ENCODE measurements at places on chromosomes 2 and 18. TPM values are rescaled to one million over a fixed set of nuclear protein-coding genes. Genes with fewer than 3 reads are reported as not detected.

Gene MEP1B
- total RNA-seq: 0.20 TPM

DNA sequence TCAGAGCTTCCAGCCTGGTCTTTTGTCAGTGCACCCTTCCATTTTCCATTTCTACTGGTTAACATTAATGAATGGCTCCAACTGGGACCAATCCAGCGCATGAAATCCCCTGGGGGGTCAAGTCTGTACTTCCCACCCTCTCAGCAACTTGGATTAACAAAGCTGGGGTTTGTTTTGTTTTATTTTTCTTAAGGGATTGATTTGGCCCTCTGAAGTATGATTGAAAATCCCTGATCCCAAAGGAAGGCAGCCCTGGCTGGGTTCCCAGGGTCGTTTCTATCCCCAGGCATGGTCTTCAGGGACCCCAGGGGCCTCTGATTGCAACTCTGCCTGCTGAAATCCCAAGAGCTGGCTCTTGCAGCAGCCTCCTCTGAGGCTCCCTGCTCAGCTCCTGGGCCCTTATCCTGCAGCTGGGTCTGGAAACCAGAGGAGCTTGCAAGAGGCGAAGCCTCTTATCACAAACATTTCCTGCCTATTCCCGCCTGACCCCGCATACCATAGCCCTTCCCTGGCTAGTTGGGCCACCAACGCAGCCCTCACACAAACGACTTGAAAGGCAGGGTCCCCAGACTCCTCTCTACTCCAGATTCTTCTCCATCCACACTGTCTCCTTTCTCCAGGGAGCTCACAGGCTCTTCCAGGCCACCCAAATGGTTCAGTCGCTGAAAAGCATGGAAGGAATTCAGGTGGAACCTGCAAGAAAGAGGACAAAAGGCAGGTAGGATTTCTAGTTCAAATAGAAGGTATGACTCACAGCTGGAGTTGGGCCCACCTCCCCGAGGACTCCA, 109.7 kb upstream of the PKDCC start:
- H3K4me1 ChIP-seq: no peaks in the 10 kb centered on the region
- H3K27me3 ChIP-seq: no peaks in the 10 kb centered on the region
- DNase-seq: no peak
- no peaks in the 10 kb centered on the region for H3K36me3 ChIP-seq
- no peak overlapping the region for H3K4me3 ChIP-seq

DNA sequence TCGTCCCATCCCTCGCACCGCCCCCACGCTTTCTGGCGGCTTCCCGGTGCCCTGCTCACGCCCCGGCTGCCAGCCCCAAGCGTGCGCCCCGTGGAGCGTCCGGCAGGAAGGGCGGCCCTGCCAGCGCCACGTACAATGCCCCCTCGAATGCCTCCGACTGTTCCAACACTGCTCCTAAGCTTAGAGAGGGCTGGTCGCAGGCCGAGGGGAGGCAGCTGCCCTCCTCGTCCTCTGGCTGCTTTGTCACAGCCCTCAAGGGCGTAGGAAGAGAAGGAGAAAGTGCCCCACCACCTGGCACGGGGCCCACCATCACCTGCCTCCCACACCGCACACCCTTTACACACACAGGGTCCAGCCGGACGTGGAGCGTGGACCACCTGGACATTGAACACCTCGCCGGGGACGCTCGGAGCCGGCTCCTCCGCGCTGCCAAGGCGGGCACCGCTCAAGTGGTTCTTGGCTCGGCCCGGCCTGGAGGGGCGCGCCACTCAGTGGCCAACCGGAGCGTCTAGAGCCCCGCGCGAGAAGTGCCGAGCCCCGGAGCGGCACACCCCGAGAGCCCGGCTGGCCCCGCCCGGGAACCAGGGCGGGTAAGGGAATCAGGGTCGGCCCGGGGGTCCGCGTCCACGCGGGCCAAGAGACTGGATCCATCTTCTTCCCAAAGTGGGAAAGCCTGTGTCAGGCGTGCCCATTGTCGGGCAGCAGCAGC, 830 bp downstream of the DNER start:
- H3K27me3 ChIP-seq: peaks cover 78% of the 10 kb centered on the region
- peaks cover 8% of the 10 kb centered on the region for H3K4me1 ChIP-seq
- DNase-seq: no peak

Gene CYS1
- total RNA-seq: not detected

Gene CDH2
- 0.14 TPM for total RNA-seq

Gene SLC4A5
- total RNA-seq: 0.42 TPM

Gene SULT1C4
- not detected for total RNA-seq

Gene POLE4
- 49.3 TPM for total RNA-seq

Gene MYO7B
- total RNA-seq: 0.26 TPM

- no peak overlapping the region for H3K4me3 ChIP-seq
- no peak overlapping the region for H3K27ac ChIP-seq
- H3K27me3 ChIP-seq: peaks cover 10% of the 10 kb centered on the region
- DNase-seq: no peak
- H3K4me1 ChIP-seq: no peaks in the 10 kb centered on the region
- H3K36me3 ChIP-seq: no peaks in the 10 kb centered on the region
Observed at GRCh38 chr2:44285174-44285573, 9.9 kb downstream of the SLC3A1 start.

GRCh38 chr2:29777161-29777560, 144.2 kb downstream of the ALK start:
- no peak for DNase-seq
- H3K36me3 ChIP-seq: no peaks in the 10 kb centered on the region
- H3K4me1 ChIP-seq: no peaks in the 10 kb centered on the region

- H3K4me1 ChIP-seq: no peaks in the 10 kb centered on the region
- H3K27me3 ChIP-seq: peaks cover 3% of the 10 kb centered on the region
- H3K4me3 ChIP-seq: no peak overlapping the region
- no peak for DNase-seq
Observed at GRCh38 chr2:150909613-150910012, 352.1 kb downstream of the RBM43 start.

GRCh38 chr18:34493099-34493544, 217.0 kb upstream of the DTNA start:
- H3K4me1 ChIP-seq: peaks cover 4% of the 10 kb centered on the region
- no peak for DNase-seq
- no peak overlapping the region for H3K27ac ChIP-seq
- H3K27me3 ChIP-seq: peaks cover 29% of the 10 kb centered on the region
- peak overlapping the region; percentile 26 for H3K4me3 ChIP-seq

Gene CENPA
- total RNA-seq: 58.7 TPM

GRCh38 chr2:174334278-174334715, 457 bp upstream of the SP9 start:
- peaks cover 26% of the 10 kb centered on the region for H3K4me1 ChIP-seq
- peaks cover 87% of the 10 kb centered on the region for H3K27me3 ChIP-seq
- no peak overlapping the region for H3K27ac ChIP-seq
- peaks cover 2% of the 10 kb centered on the region for H3K36me3 ChIP-seq

DNA sequence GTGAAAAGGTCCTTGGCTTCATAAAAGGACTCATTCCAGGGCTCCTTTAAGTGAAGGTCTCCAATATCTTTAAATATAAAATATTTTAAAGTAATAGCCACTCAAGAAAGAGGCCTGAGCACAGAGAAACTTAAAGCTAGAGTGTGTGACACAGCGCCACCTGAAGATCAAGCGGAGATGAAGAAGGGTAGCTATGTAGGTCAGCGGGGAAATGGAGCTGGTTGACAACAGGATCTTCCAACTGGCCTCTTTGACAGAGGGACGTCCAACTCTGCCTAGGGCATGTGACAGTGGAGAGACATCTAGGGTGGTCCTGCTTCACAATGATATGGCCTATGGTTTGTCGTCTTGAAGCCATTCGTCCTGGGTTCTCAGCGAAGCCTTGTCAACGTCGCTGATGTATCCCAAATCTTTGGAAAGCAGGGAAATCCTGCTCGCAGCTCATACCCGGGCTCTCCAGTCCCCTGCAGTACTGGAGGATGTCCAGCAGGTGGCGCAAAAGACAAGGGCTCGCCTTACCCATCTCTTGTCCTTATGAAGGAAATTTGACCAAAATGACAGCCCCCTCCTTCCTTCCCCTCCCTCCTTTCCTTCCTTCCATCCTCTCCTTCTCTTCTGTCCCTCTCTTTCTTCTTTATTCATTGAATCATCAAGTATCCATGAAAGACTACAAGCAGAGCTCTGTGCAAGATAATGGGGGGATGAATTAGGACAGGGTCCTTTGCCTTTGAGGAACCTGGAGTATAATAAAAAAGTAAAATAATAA, 59.6 kb downstream of the LONRF2 start:
- peak; percentile 69 for DNase-seq
- H3K36me3 ChIP-seq: no peaks in the 10 kb centered on the region
- no peaks in the 10 kb centered on the region for H3K27me3 ChIP-seq
- no peaks in the 10 kb centered on the region for H3K4me1 ChIP-seq
- H3K4me3 ChIP-seq: no peak overlapping the region

- no peaks in the 10 kb centered on the region for H3K36me3 ChIP-seq
- H3K27ac ChIP-seq: no peak overlapping the region
- no peaks in the 10 kb centered on the region for H3K27me3 ChIP-seq
- DNase-seq: no peak
- H3K4me3 ChIP-seq: no peak overlapping the region
Observed at GRCh38 chr2:39434233-39434897, 2.7 kb downstream of the MAP4K3 start.

DNA sequence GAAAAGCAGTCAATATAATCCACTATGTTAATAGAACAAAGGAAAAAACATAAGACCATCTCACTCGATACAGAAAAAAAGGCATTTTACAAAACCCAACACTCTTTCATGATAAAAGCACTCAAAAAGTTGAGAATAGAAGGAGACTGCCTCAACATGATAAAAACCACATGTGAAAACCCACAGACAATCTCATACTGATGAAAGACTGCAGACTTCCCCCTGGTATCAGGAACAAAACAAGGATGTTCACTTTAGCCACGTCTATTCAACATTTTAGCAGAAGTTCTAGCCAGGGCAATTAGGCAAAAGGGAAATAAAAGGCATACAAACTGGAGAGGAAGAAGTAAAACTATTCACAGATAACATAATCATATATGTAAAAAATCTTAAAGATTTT, 285.9 kb downstream of the EIPR1 start:
- peaks cover 23% of the 10 kb centered on the region for H3K27me3 ChIP-seq
- no peaks in the 10 kb centered on the region for H3K36me3 ChIP-seq
- H3K4me1 ChIP-seq: no peaks in the 10 kb centered on the region
- DNase-seq: no peak
- H3K4me3 ChIP-seq: no peak overlapping the region

Gene RGPD3
- not detected for total RNA-seq

DNA sequence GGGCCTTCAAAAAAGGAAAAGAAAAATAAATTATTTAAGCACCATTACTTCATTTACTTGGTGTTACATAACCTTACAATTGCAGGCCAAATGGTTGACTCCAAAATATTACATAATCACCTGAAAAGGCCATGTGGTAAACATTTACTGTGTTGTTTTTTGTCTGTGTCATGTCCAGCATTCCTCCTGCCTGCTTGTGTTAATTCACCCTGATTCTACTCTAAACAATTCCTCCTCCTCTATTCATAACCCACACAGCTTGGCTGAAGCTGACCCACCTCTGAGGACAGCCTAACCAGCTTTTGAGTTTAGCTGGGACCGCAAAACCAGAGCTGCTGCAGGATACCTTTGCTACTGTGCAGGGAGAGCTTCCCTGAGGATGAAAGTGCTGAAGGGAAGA, 35.4 kb downstream of the TMX3 start:
- H3K36me3 ChIP-seq: peaks cover 30% of the 10 kb centered on the region
- H3K4me3 ChIP-seq: no peak overlapping the region
- no peak overlapping the region for H3K27ac ChIP-seq
- H3K4me1 ChIP-seq: peaks cover 8% of the 10 kb centered on the region
- no peaks in the 10 kb centered on the region for H3K27me3 ChIP-seq

- H3K4me3 ChIP-seq: no peak overlapping the region
- peaks cover 13% of the 10 kb centered on the region for H3K27me3 ChIP-seq
Observed at GRCh38 chr2:231385429-231385828, 10.1 kb upstream of the B3GNT7 start.

DNA sequence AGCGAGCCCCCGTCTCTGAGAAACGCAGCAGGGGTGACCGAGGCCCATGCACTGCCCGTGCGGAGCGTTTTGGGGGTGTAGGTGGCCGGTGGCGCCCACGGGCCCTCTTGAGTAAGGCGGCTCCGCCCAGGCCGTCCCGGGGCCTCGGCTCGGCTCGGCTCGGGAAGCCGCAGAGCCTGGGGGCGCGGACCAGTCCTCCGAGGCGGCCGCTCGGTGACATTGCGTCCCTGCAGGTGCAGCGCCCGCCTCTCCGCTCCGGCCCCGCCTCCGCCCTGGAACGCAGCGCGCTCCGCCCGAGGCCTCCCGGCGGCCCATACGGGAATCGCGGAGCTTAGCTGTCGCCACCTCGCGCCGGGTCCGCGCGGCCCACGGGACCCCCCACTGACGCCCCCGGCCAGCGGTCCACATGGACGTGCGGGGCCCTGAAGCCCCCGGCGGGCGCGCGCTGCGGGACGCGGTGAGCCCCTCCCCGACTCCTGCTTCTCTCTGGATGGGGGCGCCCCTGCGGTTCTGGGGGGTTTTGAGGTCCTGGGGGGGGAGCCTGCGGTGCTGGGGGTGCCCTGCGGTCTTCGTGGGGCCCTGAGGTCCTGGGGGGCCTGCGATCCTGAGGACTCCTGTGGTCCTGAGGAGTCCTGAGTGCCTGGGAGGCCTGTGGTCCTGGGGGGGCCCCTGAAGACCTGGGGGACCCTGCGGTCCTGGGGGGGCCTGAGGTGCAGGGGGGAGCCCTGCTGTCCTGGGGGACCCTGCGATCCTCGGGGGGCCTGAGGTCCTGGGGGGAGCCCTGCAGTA, at the start of gene HSBP1L1:
HSBP1L1 (plus strand) TSS at position 314 of the 789 bp plus-strand sequence; CDS start at position 407, 93 bp downstream.
- DNase-seq: peak; percentile 70
- peaks cover 5% of the 10 kb centered on the region for H3K36me3 ChIP-seq
- peak within 1 kb of the TSS; percentile 68 for H3K4me3 ChIP-seq
- H3K4me1 ChIP-seq: peaks cover 55% of the 10 kb centered on the region
- peak within 1 kb of the TSS; percentile 90 for H3K27ac ChIP-seq

DNA sequence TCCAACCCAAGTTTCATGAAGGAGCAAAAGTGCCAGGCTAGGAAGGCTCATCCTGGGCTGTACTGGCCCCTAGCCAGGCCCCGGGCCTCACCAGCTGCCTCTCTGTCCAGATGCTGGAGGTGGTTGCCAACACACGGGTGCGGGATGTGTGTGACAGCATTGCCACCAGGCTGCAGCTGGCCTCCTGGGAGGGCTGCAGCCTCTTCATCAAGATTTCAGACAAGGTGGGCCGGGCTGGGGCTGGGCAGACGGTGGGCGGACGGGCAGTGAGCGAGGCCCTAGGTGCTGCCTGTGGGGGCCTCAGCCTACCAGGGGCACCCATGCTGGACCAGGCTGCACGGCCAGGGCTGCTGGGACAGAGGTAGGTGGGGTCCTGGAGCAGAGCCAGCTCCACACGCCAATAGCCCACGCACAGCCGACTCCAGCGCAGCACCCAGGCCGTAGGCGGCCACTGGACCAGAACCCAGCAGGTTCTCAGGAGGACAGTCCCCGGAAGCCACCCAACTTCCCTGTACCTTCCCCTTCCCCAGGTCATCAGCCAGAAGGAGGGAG, 11.8 kb upstream of the GPR17 start:
- no peak overlapping the region for H3K4me3 ChIP-seq
- no peaks in the 10 kb centered on the region for H3K36me3 ChIP-seq
- DNase-seq: no peak
- H3K4me1 ChIP-seq: peaks cover 15% of the 10 kb centered on the region
- H3K27me3 ChIP-seq: no peaks in the 10 kb centered on the region

GRCh38 chr2:36653155-36653554, 43.4 kb upstream of the VIT start:
- H3K27me3 ChIP-seq: peaks cover 7% of the 10 kb centered on the region
- no peak for DNase-seq
- H3K27ac ChIP-seq: no peak overlapping the region
- H3K4me3 ChIP-seq: no peak overlapping the region

- H3K36me3 ChIP-seq: peaks cover 60% of the 10 kb centered on the region
- DNase-seq: peak; percentile 75
- peak overlapping the region; percentile 71 for H3K27ac ChIP-seq
- H3K4me1 ChIP-seq: peaks cover 61% of the 10 kb centered on the region
- H3K4me3 ChIP-seq: no peak overlapping the region
Observed at GRCh38 chr2:68385220-68385906, 20.3 kb downstream of the PLEK start.

Data from activated CD8-positive, alpha-beta memory T cell treated with anti-CD3 and anti-CD28 coated beads, Interleukin-2, amount 10 ng/mL, durations not matched to agents 7 days and 5 days (primary cell).